ENCODE measurements at places on chromosomes 5 and 9.

DNA sequence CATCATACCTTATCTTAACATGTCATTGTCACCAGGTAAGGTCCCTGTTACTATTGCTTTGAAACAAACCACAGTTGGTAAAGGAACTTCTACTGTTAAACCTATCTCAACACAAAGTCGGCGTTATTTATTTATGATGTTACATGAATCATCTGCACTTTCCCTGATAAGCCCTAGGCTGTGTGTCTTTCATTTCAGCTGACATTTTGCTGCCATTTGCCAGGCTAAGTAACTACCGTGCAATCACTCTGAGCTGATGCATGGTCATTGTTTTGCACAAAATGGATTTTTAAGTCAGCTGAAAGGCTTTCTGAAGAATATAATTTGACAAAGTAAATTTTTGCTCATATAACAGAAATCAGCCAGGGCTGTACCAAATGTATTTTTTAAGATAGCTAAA is 546.5 kb downstream of the ZNF608 start:
- no peak for DNase-seq

GRCh38 chr9:89186960-89187359 is 8.3 kb upstream of the SHC3 start:
- no peak for DNase-seq

GRCh38 chr5:119315516-119315949 is 40.3 kb upstream of the TNFAIP8 start:
- peak; percentile 43 for DNase-seq

- DNase-seq: no peak
These were observed 3.5 kb upstream of the MSX2 start for GRCh38 chr5:174720612-174721529.

- no peak for DNase-seq
These were observed 12.6 kb upstream of the NXNL2 start for GRCh38 chr9:88522360-88522759.

GRCh38 chr5:112253478-112254250 is 165.4 kb downstream of the EPB41L4A start:
- no peak for DNase-seq

- no peak for DNase-seq
These were observed 42.4 kb upstream of the GGTA1 start for GRCh38 chr9:121542025-121542424.

DNA sequence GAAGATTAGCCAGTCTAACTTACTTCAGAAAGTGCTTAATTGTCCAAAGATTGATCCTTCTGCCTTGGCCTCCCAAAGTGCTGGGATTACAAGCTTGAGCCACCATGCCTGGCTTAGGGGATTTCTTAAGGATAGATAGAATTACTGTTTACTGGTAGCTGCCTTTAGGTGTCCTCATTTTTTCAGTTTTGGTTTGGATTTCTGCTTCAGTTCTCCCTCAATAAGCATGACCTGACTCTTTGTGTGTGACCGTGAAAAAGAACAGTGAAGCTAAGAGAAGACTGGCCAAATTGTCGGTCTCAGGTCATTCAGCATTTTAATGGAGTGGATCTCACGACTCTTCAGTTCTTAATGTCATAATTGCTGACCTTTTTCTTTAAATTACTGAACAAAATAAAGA is 22.9 kb upstream of the CMYA5 start:
- no peak for DNase-seq

DNA sequence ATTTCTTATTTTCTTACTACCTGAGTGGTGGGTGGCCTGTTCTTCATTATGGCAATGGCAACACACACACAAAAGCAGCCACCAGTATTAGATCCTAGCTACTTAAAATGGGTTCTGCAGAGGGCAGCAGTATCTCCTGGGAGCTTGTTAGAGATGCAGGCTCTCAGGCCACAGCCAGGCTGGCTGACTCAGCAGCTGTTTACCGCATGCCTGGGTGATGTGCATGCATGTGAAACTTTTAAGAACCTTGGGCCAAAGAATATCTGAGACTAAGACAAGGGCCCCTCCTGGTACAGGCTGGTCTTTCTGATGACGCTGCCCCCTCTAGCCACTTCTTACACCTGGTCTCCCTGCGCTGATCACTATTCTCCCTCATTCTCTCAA is 399.0 kb downstream of the MED10 start:
- DNase-seq: no peak
